ENCODE measurements at places on chromosomes 4 and X. TPM values are rescaled to one million over a fixed set of nuclear protein-coding genes. Genes with fewer than 3 reads are reported as not detected.

The PKD2 gene
- total RNA-seq, result 32.7 TPM

The PPARGC1A gene
- 72.3 TPM for total RNA-seq

The ZFP92 gene
- total RNA-seq, result 1.6 TPM

The FGF5 gene
- not detected for total RNA-seq

- H3K36me3 ChIP-seq, result no peaks in the 10 kb centered on the region
- H3K27me3 ChIP-seq, result no peaks in the 10 kb centered on the region
- no peaks in the 10 kb centered on the region for H3K4me1 ChIP-seq
- no peak for DNase-seq
- no peak overlapping the region for H3K27ac ChIP-seq
Measured at GRCh38 chrX:57587607-57588006, 4.2 kb upstream of the ZXDB start.

GRCh38 chrX:119067023-119067739 lies 5.6 kb upstream of the CT47C1 start:
- no peak overlapping the region for H3K27ac ChIP-seq
- H3K4me3 ChIP-seq, result no peak overlapping the region
- no peak for DNase-seq
- H3K27me3 ChIP-seq, result no peaks in the 10 kb centered on the region
- no peaks in the 10 kb centered on the region for H3K36me3 ChIP-seq

- no peaks in the 10 kb centered on the region for H3K36me3 ChIP-seq
- no peaks in the 10 kb centered on the region for H3K4me1 ChIP-seq
- H3K4me3 ChIP-seq, result no peak overlapping the region
- no peaks in the 10 kb centered on the region for H3K27me3 ChIP-seq
- no peak overlapping the region for H3K27ac ChIP-seq
- DNase-seq, result no peak
Measured at GRCh38 chrX:109920325-109920724, 82.6 kb upstream of the TMEM164 start.

- H3K27me3 ChIP-seq, result peaks cover 25% of the 10 kb centered on the region
- no peak overlapping the region for H3K4me3 ChIP-seq
- no peaks in the 10 kb centered on the region for H3K4me1 ChIP-seq
- H3K27ac ChIP-seq, result no peak overlapping the region
- no peaks in the 10 kb centered on the region for H3K36me3 ChIP-seq
Measured at GRCh38 chrX:25002661-25003020, 13.1 kb downstream of the ARX start.

- H3K27me3 ChIP-seq, result no peaks in the 10 kb centered on the region
- H3K36me3 ChIP-seq, result no peaks in the 10 kb centered on the region
- H3K4me1 ChIP-seq, result no peaks in the 10 kb centered on the region
- DNase-seq, result no peak
- no peak overlapping the region for H3K27ac ChIP-seq
Measured at GRCh38 chrX:10906866-10907265, 204.3 kb upstream of the HCCS start.

- H3K27ac ChIP-seq, result no peak overlapping the region
- DNase-seq, result no peak
- H3K4me1 ChIP-seq, result no peaks in the 10 kb centered on the region
Measured at GRCh38 chrX:129695937-129696336, 41.2 kb upstream of the APLN start.

DNA sequence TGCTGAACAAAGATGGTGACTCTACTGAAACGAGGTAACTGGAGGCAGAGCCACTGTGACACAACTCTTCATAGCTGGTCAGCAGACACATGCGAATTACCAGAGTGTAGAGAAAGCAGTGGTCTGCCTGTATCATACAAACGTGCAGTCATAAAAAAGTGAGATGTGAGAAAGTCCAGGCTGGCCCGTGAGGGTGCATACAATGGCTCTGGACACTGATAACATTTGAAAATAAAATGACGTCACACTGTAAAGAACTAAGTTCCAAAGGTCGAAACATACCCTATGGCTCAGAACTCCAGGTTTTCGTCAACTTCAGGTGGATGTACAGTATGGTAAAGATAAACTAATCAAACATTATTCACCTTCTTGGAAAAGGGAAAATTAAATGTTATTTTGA lies 95.7 kb downstream of the SHISA3 start:
- H3K4me1 ChIP-seq, result no peaks in the 10 kb centered on the region
- no peaks in the 10 kb centered on the region for H3K36me3 ChIP-seq
- H3K4me3 ChIP-seq, result no peak overlapping the region
- DNase-seq, result no peak
- no peaks in the 10 kb centered on the region for H3K27me3 ChIP-seq
- H3K27ac ChIP-seq, result no peak overlapping the region

DNA sequence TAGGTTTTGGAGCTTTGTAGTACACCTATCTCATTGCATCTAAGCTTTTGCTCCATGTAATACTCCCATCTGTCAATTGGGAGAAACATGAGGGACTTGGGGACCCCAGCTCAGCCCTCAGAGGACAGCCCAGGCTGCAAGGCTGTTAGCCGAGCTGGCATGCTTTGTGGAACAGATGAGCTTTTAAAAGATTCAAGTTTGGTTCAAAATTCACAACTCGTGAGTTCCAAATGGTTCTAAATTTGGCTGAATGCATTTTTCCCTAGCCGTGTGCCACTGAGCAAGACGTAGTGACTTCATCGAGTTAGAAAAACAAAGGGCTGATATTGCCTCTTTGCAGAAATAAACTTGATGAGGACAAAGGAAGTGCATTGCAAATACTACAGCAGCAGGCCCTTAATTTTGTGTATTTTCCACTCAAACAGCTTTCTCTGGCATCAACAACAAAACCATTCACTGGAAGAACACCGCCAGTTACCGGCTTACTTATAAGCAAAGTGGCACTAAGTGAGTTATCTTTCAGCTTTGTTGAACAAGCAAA lies 165.0 kb upstream of the HS3ST1 start:
- H3K27ac ChIP-seq, result no peak overlapping the region
- no peaks in the 10 kb centered on the region for H3K36me3 ChIP-seq
- peaks cover 7% of the 10 kb centered on the region for H3K4me1 ChIP-seq
- DNase-seq, result no peak

DNA sequence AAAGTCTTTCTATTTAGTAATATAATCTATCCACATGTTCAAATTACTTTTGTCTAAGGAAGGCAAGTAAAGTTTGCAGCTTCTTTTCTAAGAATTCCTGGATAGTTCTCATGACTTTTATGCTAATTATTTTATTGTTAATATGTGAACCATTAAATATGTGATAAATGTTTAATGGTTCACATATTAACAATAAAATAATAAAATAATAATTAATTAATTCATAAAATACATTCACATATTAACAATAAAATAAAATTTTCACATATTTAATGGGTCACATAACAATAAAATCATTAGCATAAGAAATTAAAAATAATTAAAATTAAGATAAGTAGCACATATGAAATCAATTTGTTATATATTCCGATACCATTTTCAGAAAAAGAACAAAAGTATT lies 1352.4 kb downstream of the ARAP2 start:
- no peaks in the 10 kb centered on the region for H3K4me1 ChIP-seq
- H3K36me3 ChIP-seq, result no peaks in the 10 kb centered on the region
- no peak overlapping the region for H3K4me3 ChIP-seq
- DNase-seq, result no peak
- H3K27ac ChIP-seq, result no peak overlapping the region

- H3K4me3 ChIP-seq, result no peak overlapping the region
- H3K27ac ChIP-seq, result no peak overlapping the region
- H3K36me3 ChIP-seq, result no peaks in the 10 kb centered on the region
Measured at GRCh38 chr4:100834616-100835015, 316.8 kb upstream of the EMCN start.

DNA sequence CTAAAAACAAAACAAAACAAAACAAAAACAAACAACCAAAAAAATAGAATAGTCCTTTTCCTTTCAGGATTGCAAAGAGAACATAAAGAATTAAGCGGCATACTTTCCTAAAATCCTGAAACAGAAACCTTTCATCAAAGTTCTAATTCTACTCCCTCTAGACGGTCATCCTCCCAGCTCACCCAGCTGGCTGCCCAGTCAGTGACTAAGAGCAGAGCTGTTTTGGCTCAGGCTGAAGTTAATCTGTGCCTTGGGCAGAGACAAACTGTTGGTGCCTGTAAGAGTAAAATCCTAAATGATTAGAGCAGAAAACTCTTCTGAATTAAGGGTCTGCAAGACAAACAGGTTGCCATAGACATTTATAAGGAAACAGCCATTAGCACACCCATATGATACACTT lies 17.6 kb upstream of the WAS start:
- no peaks in the 10 kb centered on the region for H3K4me1 ChIP-seq
- DNase-seq, result no peak
- no peak overlapping the region for H3K27ac ChIP-seq

DNA sequence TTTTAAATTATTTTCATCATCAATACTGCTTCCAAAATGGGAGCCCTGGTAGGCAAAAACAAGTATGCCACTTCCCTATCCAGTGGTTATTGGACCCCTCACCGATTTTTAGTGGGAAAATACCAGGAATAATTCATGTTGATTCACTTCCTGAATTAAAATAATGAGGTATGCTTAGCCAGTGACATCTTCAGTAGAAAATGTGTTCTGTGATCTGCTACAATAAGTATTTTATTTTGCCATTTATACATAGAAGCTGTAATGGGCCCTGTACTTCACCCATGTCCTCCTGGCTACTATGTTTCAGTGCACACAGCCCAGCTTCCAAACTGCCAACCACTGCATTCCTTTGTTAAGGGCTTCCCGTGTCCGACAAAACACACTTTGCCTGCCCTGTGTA lies 41.0 kb upstream of the KLHL34 start:
- no peaks in the 10 kb centered on the region for H3K36me3 ChIP-seq
- no peak overlapping the region for H3K27ac ChIP-seq
- H3K4me1 ChIP-seq, result no peaks in the 10 kb centered on the region
- H3K27me3 ChIP-seq, result no peaks in the 10 kb centered on the region

DNA sequence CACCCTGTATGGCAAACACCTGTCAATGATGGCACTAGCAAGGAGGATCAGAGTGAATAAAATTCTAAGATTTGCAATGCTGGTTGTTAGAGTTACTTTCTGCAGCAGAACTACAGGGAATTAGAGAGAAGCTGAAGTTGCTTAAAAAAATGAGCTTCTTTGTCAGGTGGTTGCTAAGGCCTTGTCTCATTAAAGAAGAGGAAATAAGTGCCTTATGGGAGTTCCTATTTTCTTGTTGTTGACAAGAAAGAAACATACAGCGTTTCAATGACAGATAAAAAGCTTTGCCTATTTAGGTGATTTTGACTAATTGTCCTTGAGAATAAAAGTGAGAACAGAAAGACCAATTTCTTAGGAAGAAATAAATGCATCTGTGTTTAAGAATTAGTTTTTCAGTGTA lies 106.0 kb upstream of the ARHGAP24 start:
- H3K4me1 ChIP-seq, result no peaks in the 10 kb centered on the region
- H3K27ac ChIP-seq, result no peak overlapping the region
- no peak overlapping the region for H3K4me3 ChIP-seq
- no peaks in the 10 kb centered on the region for H3K36me3 ChIP-seq
- no peaks in the 10 kb centered on the region for H3K27me3 ChIP-seq

DNA sequence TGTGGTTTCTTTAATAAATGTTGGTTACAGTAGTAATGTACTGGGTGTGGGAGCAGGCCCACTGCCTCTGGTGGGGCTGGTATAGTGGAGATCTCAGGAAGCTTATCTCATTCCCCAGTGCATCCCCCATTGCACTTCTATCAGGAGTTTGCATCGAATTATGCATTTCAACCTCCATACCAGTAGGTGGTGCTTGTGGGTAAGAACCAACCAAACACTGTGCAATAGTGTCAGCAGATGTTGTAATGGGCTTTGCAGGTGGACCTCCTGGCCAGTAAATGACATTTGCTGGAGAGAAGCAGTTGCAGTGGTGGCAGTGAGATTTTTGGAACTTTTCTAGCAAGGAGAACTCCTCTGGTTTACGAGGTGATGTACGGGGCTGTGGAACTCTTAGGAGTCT lies 150.6 kb downstream of the POU3F4 start:
- no peak for DNase-seq
- no peaks in the 10 kb centered on the region for H3K4me1 ChIP-seq
- no peak overlapping the region for H3K4me3 ChIP-seq
- H3K27me3 ChIP-seq, result no peaks in the 10 kb centered on the region

- no peak overlapping the region for H3K4me3 ChIP-seq
- no peaks in the 10 kb centered on the region for H3K27me3 ChIP-seq
Measured at GRCh38 chr4:177673985-177674489, 231.8 kb upstream of the AGA start.

All from right atrium auricular region (tissue), 2 donors.